ENCODE measurements at places on chromosomes 2 and 18. TPM values are rescaled to one million over a fixed set of nuclear protein-coding genes. Genes with fewer than 3 reads are reported as not detected.
A peak's percentile ranks its signal among the peaks of the same experiment; 100 is the strongest.

GRCh38 chr18:4847056-4847455 lies 350.0 kb downstream of the AKAIN1 start:
- H3K4me1 ChIP-seq, result no peaks in the 10 kb centered on the region
- DNase-seq, result no peak
- H3K36me3 ChIP-seq, result no peaks in the 10 kb centered on the region

- no peak for DNase-seq
- peaks cover 17% of the 10 kb centered on the region for H3K4me1 ChIP-seq
- no peak overlapping the region for H3K4me3 ChIP-seq
- H3K36me3 ChIP-seq, result no peaks in the 10 kb centered on the region
These were observed 613.4 kb downstream of the ARHGAP15 start for GRCh38 chr2:143742581-143742980.

DNA sequence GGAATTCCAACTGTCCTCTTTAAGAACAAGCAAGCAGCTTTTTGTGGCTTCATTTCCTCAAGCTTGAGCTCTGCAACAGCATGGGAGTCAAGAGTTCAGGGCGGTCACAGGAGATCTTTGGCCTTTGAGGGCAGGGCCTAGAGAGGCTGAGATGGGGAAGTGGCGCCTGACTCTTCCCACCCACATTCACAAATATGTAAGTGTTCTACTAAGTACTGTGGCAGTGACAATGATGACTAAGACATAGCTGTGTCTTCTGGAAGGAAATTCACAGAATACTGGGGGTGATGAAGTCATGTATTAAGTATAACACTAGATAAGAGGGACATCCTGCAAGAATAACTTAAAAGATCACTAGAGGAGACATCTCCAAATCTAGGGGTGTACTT lies 15.0 kb downstream of the RND3 start:
- no peak overlapping the region for H3K4me3 ChIP-seq
- peaks cover 1% of the 10 kb centered on the region for H3K27me3 ChIP-seq
- DNase-seq, result no peak
- no peak overlapping the region for H3K27ac ChIP-seq

- H3K36me3 ChIP-seq, result no peaks in the 10 kb centered on the region
- DNase-seq, result no peak
- no peak overlapping the region for H3K27ac ChIP-seq
- no peak overlapping the region for H3K4me3 ChIP-seq
These were observed 34.2 kb upstream of the TTR start for GRCh38 chr18:31557446-31557845.

DNA sequence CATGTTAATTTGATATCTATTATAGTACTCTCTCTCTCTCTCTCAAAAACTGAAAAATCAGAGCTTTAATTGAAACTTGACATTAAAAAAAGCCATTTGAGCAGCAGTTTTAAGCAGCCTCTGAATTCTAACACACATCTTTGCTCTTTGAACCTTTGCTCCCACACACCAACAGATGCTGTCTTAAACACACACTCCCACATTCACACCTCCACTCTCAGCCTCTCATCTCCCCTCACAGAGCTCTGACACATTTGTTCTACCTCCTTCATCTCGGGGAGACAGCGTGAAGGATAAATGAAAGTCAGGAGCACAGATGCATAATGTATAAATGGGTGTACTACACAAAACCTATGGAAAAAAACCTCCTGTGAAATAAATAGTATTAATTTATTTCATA lies 95.2 kb downstream of the NAB1 start:
- DNase-seq, result no peak
- no peaks in the 10 kb centered on the region for H3K36me3 ChIP-seq
- H3K4me3 ChIP-seq, result no peak overlapping the region

DNA sequence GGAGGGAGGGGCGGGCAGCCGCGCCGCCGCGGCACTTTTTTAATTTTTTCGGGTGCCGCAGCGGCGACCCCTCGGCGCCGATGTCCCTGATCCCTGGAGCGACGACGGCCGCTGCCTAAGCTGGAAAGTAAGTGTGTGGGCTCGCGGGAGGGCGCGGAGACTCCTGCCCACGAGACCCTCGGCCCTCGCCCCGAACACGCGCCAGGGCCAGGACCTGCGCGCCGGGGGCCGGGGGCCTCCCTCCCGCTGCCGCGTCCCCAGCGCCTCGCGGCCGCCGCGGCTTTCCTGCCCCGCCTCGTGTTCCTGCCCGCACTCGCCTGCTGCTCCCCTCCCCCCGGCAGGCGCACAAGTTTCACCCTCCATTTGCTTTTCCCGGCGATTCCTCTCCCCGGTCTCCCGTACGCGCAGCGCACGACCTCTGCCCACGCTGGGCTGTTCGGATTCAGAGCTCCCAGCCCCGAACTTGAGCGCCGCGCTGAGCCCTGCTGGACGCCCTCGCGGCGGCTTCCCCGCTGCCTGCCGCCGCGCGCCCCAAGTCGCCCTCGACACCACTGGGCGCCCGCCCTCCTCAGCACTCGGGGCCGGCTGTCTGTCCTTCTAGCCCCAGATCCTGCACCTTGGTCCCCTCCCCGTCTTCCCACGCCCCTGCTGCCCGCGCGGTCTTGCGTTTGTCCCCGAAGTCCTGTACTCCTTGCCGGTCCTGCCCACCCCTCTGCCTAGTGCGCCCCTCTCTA lies 507 bp downstream of the PKP4 start:
- DNase-seq, result peak; percentile 76
- no peak overlapping the region for H3K27ac ChIP-seq
- peaks cover 11% of the 10 kb centered on the region for H3K4me1 ChIP-seq
- H3K36me3 ChIP-seq, result no peaks in the 10 kb centered on the region

GRCh38 chr2:72367530-72368225 lies 220.0 kb upstream of the CYP26B1 start:
- H3K36me3 ChIP-seq, result no peaks in the 10 kb centered on the region
- no peaks in the 10 kb centered on the region for H3K4me1 ChIP-seq
- no peaks in the 10 kb centered on the region for H3K27me3 ChIP-seq
- H3K4me3 ChIP-seq, result no peak overlapping the region
- peak; percentile 24 for DNase-seq

- no peaks in the 10 kb centered on the region for H3K27me3 ChIP-seq
- no peaks in the 10 kb centered on the region for H3K36me3 ChIP-seq
- H3K4me3 ChIP-seq, result no peak overlapping the region
- H3K27ac ChIP-seq, result no peak overlapping the region
These were observed 105.5 kb downstream of the TDRD15 start for GRCh38 chr2:21229302-21229701.

GRCh38 chr2:194566907-194567660 lies 1089.9 kb upstream of the SLC39A10 start:
- no peak overlapping the region for H3K4me3 ChIP-seq
- no peaks in the 10 kb centered on the region for H3K36me3 ChIP-seq
- H3K27ac ChIP-seq, result no peak overlapping the region
- no peak for DNase-seq
- H3K4me1 ChIP-seq, result no peaks in the 10 kb centered on the region
- H3K27me3 ChIP-seq, result no peaks in the 10 kb centered on the region

DNA sequence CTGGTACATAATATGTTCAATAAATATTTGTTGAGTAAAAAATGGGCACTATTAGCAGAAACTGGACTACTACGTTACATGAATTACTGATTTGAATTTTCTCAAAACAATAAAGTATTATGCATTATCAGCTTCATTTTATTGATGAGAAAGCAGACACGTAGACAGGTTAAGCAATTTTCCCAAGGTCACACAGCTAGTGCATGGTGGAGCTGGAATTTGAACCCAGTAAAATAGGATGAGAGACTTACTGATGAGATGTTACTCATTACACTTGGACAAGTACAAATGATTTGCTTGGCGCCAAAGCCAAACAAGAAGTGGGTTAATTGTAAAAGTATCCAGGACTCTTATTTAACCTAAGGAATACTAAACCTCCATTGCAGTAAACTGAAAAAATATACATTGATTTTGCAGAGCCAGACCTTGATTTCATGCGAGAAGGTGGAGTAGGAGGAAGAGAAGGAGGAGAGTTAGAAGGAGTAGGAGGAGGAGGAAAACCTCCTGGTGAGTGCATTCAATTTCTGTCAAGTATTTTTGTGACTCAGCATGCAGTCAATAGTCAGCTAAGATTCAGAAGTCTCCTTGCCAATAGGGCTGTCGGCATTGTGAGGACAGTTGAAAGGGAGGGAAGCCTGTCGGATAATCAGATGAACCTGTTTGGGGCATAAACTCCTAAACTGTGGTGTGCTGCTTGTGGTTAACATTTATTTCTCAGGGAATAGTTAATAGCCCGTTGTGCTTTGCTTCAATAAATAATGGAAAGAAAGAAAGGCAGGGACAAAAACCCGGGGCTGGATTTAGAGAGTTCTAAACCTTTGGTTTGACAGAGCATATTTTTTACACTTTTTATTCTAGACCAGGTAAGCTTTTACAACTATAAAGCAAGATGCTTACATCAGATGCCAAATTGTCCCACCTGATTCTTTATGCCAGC lies 77.0 kb upstream of the TACR1 start:
- DNase-seq, result no peak
- no peaks in the 10 kb centered on the region for H3K4me1 ChIP-seq
- no peak overlapping the region for H3K27ac ChIP-seq
- peaks cover 10% of the 10 kb centered on the region for H3K36me3 ChIP-seq
- H3K27me3 ChIP-seq, result no peaks in the 10 kb centered on the region
- no peak overlapping the region for H3K4me3 ChIP-seq

- no peak for DNase-seq
- peaks cover 2% of the 10 kb centered on the region for H3K27me3 ChIP-seq
- no peak overlapping the region for H3K4me3 ChIP-seq
- no peaks in the 10 kb centered on the region for H3K4me1 ChIP-seq
- H3K27ac ChIP-seq, result no peak overlapping the region
These were observed 14.0 kb downstream of the ATP8B1 start for GRCh38 chr18:57789090-57789489.

GRCh38 chr2:117856415-117857210 lies 42.1 kb downstream of the DDX18 start:
- DNase-seq, result no peak
- H3K27me3 ChIP-seq, result peaks cover 5% of the 10 kb centered on the region
- H3K36me3 ChIP-seq, result no peaks in the 10 kb centered on the region
- H3K4me3 ChIP-seq, result no peak overlapping the region

DNA sequence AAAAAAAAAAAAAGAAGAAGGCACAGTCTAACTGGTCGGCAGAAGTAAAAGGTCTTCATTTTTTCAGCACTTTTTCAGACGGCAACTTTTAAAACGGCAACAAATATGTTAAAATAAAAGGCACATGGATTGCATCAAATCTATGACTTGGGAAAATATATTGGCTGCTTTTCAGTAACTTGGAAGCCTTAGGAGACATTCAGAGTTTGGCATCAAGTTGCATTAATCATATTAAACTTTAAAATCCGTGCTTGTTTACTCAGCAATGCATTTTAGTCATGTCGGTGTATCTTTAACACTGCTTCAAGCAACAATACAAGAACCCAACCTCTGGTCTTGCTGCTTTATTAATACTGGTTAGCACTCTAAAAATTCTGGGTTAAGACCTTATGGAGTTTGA lies 111.1 kb downstream of the MEP1B start:
- H3K27me3 ChIP-seq, result peaks cover 2% of the 10 kb centered on the region
- H3K36me3 ChIP-seq, result no peaks in the 10 kb centered on the region
- no peak overlapping the region for H3K27ac ChIP-seq
- DNase-seq, result no peak
- peaks cover 4% of the 10 kb centered on the region for H3K4me1 ChIP-seq

GRCh38 chr18:48132797-48133655 lies 202.6 kb upstream of the SMAD2 start:
- H3K36me3 ChIP-seq, result peaks cover 4% of the 10 kb centered on the region
- no peak for DNase-seq
- H3K27ac ChIP-seq, result no peak overlapping the region
- no peak overlapping the region for H3K4me3 ChIP-seq

- no peak overlapping the region for H3K27ac ChIP-seq
- no peak for DNase-seq
- H3K27me3 ChIP-seq, result peaks cover 3% of the 10 kb centered on the region
- H3K4me1 ChIP-seq, result no peaks in the 10 kb centered on the region
- no peak overlapping the region for H3K4me3 ChIP-seq
These were observed 271.5 kb downstream of the EXOC6B start for GRCh38 chr2:72554381-72554780.

DNA sequence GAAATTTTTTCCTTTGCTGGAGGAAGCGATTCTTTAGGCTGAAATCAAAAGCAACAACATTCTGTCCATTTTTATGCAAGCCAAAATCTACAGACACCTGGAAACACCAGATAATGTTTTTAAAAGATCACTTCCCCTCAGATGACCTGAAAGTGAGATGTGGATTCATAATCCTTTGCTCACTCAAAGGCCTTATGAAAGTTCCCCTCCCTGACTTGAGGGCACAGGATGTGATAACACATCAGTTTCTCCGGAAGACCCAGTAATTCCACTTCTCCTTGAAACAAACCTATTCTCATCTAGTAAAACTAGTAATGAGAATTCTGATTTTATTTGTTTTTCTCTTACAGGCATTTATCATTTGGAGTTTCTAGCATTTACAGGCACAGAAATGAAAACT lies 218.3 kb upstream of the RND3 start:
- no peak overlapping the region for H3K27ac ChIP-seq
- no peaks in the 10 kb centered on the region for H3K27me3 ChIP-seq
- no peak for DNase-seq
- no peaks in the 10 kb centered on the region for H3K4me1 ChIP-seq
- H3K4me3 ChIP-seq, result no peak overlapping the region
- no peaks in the 10 kb centered on the region for H3K36me3 ChIP-seq

DNA sequence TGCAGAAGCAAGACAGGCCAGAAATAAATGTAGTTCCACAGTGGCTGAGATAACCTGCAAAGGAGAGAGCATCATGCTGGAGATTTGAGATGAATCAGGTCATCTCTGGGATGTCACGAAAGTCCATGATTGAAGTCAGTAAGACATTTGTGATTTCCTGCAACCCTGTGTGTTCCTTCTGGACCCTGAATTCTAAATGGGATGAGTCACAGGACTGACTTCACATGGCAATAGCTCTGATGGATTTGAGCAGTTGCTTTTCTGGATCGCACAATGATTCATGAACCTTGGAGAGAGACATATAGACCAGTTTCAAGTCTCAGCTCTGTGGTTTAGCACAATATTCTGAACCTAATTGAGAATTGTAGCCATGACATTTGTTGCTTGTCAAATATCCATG lies 102.9 kb downstream of the TSN start:
- H3K4me1 ChIP-seq, result no peaks in the 10 kb centered on the region
- H3K27me3 ChIP-seq, result peaks cover 4% of the 10 kb centered on the region
- H3K36me3 ChIP-seq, result no peaks in the 10 kb centered on the region
- H3K27ac ChIP-seq, result no peak overlapping the region
- no peak for DNase-seq

- H3K4me3 ChIP-seq, result no peak overlapping the region
- no peak for DNase-seq
- H3K4me1 ChIP-seq, result peaks cover 1% of the 10 kb centered on the region
- peak overlapping the region; percentile 7 for H3K27ac ChIP-seq
- no peaks in the 10 kb centered on the region for H3K27me3 ChIP-seq
These were observed 47.0 kb upstream of the RALBP1 start for GRCh38 chr18:9428301-9428706.

PUM2 gene
- 113 TPM for total RNA-seq

CAPN14 gene
- 0.25 TPM for total RNA-seq

REEP1 gene
- 167 TPM for total RNA-seq

CFAP210 gene
- 0.32 TPM for total RNA-seq

STARD6 gene
- total RNA-seq, result not detected

IL36G gene
- not detected for total RNA-seq

TMEM247 gene
- total RNA-seq, result not detected

TLX2 gene
- total RNA-seq, result 21.2 TPM

All from glutamatergic neuron (in vitro differentiated cells).